ENCODE measurements at places on chromosomes 5 and 9.

GRCh38 chr5:77423022-77423750 is 68.9 kb downstream of the WDR41 start:
- no peak for DNase-seq

DNA sequence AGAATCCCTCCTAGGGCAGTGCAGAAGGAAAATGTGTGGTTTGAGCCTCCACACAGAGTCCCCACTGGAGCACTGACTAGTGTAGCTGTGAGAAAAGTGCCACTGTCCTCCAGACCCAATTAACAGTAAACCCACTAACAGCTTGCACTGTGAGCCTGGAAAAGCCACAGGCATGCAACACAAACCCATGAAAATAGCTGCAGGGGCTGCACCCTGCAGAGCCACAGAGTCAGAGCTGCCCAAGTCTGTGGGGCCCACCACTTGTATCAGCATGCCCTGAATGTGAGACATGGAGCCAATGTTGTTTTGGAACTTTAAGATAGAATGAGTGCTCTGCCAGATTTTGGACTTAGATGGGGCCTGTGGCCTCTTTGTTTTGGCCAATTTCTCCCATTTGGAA is 119.8 kb upstream of the CDH9 start:
- DNase-seq, result no peak

GRCh38 chr5:122130152-122130551 is 806 bp downstream of the ZNF474 start:
- DNase-seq, result no peak

- no peak for DNase-seq
Observed at GRCh38 chr5:170617533-170618490, 114.0 kb downstream of the KCNIP1 start.

DNA sequence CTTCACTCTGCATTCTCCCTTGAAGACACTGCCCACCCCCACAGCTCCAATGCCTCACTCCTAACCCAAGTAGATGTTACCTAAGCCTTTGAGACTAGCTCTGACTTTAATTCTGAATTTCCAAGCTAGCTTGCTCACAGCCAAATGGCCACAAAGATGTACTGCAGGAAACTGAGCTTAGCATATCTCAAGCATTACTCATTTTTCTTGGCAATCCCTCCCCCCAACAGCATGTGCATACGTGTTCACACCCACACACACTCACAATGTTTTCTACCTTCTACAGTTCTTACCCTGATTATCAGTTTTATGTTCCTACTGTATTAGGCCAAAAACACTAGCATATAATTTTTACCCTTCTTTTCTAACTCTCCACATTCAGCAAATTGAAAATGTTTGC is 13.7 kb upstream of the GRIA1 start:
- no peak for DNase-seq

GRCh38 chr9:14132775-14133174 is 181.2 kb downstream of the NFIB start:
- no peak for DNase-seq

GRCh38 chr5:73603998-73604397 is 22.0 kb upstream of the ARHGEF28 start:
- DNase-seq, result no peak
